Mammary epithelial cell (primary cell): ENCODE measurements at places on chromosomes 16 and 17. TPM values are rescaled to one million over a fixed set of nuclear protein-coding genes. Genes with fewer than 3 reads are reported as not detected.

DNA sequence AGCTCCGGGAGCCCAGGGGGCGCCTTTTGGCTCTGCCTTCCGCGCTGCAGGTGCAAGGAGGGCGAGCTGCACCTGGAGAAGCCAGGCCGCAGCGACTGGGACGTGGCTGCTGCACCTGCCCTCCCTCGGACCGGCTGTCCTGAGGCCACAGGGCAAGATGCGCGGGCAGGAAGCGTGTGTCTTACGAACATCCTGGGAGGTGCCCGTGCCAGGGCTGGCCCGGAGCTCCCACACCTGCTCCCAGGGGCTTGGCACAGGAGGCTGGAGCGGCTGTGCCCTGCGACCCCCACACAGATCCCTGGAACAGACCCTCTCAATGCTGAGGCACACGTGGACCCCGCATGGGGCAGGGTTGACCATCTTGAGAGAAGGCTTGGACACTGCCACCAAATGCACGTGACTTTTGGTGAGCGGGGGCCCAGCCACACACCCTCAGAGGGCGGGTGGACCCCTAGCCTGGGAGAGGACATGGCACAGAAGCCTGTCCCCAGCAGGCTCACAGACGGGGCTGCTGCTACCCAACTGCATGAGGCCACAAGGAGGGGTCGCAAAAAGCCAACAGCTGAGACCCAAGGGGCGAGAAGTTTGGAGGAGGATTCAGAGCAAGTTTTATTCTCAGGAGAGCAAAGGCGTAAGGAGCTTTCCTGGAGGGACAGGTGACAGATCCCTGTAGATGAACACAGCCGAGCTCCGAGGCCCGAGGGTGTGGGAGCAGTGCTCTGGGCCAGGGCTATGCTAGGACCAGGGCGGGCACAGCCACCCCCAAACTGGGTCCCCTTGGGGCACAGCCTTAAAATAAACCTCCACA lies 11.4 kb downstream of the NDUFAF8 start:
- DNase-seq, result no peak

DNA sequence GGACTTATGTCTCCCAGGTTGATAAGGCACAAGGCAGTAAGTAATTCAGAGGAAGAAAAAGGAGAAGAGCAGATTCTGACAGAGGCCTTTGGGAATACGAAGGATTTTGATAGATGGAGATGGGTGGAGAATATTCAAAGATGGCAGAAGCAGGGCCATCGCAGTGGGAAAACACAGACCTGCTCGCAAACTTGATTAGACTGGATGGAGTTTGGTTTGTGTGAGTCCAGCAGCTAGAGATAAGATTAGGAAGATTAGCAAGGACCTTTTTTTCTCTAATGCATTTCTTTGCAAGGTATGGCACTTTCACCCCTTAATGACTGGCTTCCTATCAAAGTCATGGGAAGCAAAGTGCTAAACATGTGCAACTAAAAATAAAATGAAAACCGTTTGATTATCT lies 196.7 kb downstream of the FTO start:
- DNase-seq, result no peak

DNA sequence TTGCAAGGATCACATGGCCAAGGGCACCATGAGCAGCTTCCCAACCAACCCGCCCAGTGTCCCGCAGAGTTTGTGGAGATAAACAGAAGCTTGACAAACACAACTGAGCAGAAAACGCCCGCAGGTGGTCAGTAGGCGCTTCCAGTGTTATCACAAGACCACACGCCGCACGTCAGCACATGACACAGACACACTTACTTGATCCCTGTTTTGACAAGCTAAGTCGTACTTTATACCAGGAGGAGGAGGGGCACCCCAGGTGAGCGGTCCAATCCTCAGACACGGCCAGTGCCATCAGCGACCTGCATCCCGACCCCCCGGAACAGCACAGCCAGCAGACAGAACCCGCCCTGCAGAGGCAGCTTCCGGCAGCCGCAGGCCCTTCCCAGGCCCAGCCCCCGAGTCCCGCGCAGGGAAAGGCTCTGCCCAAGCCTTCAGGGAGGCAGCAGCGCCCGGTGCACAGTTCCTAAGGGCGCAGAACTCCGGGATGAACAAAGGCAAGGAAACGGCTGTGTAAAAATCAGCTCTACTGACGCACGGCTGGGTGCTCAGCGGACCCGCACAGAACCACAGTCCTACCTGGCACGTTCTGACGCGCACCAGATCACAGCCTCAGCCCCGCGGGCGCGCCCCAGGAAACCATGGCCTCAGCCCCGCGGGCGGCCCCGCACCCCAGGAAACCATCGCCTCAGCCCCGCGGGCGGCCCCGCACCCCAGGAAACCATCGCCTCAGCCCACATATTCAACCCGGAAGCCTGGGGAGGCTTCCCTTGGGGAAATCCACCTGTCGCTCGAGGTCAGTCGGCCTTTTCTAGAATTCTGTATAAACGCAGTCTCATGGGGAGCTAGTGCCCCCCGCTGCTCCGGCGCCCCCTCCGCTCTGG lies 27.8 kb downstream of the AXIN1 start:
- DNase-seq, result no peak

DNA sequence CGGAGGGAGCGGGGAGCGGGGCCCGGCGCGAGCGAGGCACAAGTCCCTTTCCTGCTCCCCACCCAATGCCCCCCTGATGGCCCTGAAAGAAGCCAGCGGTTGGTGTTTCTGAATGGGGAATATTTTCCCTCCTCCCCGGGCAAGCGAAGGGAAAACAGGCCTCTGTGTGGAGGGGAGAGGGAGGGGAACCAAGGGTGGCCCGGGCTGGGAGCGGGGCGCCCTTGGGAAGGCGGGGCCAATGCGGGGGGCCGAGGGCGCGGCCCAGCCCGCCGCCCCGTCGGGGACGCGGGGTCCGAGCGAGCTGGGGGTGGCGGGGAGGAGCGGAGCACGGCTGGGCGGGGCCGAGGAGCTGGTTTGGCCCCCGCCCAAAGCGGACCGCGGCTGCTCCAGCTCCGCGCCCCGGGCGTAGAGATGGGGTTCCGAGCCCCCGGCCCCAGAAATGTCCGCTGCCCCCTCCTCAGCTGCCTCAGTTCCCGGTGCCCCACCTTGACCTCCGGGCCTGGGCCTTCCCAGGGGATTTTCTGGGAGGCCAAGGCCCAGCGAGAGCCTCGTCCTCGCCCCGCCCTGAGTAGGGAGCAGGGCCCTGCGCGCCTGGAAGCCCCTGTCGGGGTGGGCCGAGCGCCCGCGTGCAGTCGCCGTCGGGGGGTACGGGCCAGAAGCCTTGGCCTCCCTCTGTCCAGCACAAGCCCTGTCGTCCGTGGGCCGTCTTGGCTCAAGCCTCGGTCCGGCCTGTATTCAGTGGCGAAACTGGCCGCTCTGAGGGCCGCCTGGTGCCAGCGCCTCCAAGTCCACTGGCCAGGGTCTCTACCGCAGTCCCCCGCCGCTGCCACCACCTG lies 3.9 kb upstream of the HEXIM1 start:
- no peak for DNase-seq

DNA sequence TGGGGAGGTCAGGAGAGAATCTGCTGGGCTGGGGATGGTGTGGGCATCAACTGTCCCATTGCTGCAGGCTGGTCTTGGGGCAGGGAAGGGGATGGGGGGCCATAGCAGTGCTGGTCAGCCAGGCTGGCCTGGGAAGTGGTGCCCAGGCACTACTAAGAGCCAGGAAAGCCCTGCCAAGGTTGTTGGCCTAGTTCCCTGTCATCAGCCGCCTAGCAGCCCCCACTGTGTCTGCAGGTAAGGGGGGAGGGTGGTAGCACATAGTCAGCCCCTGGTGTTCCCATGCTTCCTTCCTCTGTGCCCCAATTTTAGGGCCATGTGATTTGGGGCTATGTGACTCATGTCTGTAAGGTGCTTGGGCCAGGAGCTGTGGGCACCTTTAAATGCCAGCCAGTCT lies 17.8 kb downstream of the GJD3 start:
- DNase-seq, result no peak

CLEC18B gene
- total RNA-seq, result 1.8 TPM

RNF112 gene
- 0.16 TPM in 1 of 2 replicates, not detected in the other for total RNA-seq

BAHCC1 gene
- total RNA-seq, result 2.2 TPM

ZNF785 gene
- 8.0 TPM for total RNA-seq
